B cell (primary cell): ENCODE measurements at places on chromosomes 2 and 18. TPM values are rescaled to one million over a fixed set of nuclear protein-coding genes. Genes with fewer than 3 reads are reported as not detected.
A peak's percentile ranks its signal among the peaks of the same experiment; 100 is the strongest.

ITM2C gene
- total RNA-seq: 36.9 and 37.4 TPM in 2 replicates

GRB14 gene
- total RNA-seq: not detected in 2 replicates

GRCh38 chr18:79528316-79528695, 132.6 kb downstream of the NFATC1 start:
- H3K4me1 ChIP-seq: peaks cover 20% of the 10 kb centered on the region
- no peak overlapping the region for H3K4me3 ChIP-seq
- H3K27ac ChIP-seq: no peak overlapping the region
- no peaks in the 10 kb centered on the region for H3K27me3 ChIP-seq
- H3K36me3 ChIP-seq: peaks cover 33% of the 10 kb centered on the region

DNA sequence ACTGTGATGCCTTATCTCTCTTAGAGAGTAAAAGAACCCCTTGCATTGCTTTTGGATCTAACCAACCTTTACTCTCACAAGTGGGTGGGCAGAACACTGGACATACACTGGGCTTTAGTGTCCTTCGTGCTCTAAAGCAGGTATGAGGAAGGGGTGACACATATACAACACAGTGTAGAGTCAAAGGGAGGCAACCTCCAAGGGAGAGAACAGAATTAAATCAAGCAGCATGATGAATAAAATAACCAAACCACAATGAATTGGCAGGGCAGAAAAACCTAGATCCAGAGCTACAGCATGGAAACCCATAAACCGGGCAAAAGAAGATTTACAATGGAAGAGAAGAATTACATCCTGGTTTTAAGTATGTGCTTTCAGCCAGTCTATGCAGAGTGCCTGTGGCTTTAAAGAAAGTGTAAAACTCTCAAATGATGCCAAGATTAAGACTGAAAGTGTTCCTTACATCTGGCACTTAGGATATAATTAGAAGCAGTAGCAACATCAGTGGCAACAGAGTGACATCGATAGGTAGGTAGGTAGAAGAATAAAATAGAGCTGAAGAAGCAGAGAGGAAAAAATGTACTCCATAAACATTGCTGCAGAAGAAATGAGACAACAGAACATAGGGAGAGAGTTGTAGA, 191.7 kb upstream of the ZC3H15 start:
- no peak for DNase-seq
- H3K4me3 ChIP-seq: no peak overlapping the region

DNA sequence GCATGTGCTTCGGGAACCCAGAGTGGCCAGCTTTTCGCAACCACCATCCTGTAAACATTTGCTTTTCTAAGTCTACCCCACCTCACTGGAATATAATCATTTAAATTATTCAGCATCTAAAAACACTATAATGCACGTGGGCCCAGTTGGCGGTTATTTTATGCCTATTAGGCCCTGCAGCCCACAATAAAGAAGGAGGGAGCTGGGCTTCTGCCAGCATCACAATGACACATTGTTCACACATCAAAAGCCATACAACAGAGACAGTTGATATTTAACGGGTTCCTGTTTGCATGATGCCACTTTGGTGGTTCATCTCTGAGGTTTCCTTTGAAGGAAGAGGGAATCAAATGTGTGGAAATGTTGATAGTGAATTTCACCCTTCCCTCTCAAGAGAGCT, 916.0 kb upstream of the CELF4 start:
- H3K4me3 ChIP-seq: no peak overlapping the region
- no peaks in the 10 kb centered on the region for H3K4me1 ChIP-seq
- no peak overlapping the region for H3K27ac ChIP-seq

TDRD15 gene
- total RNA-seq: 1.1 and 1.5 TPM in 2 replicates

DNA sequence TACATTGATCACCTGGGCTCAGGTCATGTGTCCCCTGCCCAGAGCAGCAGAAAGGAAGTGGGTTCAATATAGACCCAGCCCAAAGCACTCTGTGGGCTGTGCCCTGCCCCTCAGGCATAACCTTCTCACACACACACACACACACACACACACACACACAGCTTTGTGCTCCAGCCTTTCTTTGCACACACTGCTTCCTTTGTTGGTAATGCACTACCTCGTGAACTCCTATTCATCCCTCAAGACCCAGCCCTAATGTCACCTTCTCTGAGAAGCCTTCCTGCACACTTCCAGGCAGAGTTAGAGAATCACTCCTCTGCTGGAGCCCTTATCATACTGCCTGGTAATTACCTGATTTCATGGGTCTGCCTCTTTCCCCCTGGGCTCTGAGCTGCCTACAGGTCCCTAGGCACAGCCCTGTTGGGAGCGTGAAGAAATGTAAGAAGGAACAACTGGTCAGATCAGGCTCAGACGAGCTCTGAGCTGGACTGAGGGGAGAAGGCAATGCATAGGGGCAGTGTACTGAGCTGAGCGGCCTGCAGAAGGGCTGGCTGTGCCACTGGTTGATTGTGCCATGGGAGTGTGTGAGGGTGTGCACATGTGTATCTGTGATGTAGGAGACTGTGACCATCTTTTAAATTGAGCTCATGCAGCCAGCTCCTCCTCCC, 210.3 kb downstream of the GLI2 start:
- H3K4me1 ChIP-seq: no peaks in the 10 kb centered on the region
- H3K27me3 ChIP-seq: no peaks in the 10 kb centered on the region
- no peaks in the 10 kb centered on the region for H3K36me3 ChIP-seq
- no peak overlapping the region for H3K27ac ChIP-seq
- no peak for DNase-seq
- no peak overlapping the region for H3K4me3 ChIP-seq

DNA sequence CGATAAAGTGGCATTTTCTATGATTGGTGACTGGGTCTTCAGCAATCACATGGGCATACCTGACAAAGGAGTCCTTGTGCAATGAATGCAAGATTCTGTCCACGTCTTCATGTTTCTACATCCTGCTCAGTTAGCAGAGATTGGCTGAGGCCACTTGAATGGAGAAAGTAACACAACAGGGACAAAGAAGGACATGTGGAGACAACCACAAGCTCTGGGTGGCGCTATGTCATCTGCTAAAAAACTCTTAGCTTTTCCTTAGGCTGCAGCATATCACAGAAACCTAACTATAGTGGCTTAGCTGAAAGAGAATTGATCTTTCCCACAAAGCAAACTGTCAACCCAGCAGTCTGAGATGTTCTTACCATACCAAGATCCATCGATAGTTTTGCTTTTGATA, 1109.7 kb downstream of the SOCS6 start:
- no peak for DNase-seq
- no peak overlapping the region for H3K27ac ChIP-seq
- H3K4me3 ChIP-seq: no peak overlapping the region
- H3K36me3 ChIP-seq: no peaks in the 10 kb centered on the region

DNA sequence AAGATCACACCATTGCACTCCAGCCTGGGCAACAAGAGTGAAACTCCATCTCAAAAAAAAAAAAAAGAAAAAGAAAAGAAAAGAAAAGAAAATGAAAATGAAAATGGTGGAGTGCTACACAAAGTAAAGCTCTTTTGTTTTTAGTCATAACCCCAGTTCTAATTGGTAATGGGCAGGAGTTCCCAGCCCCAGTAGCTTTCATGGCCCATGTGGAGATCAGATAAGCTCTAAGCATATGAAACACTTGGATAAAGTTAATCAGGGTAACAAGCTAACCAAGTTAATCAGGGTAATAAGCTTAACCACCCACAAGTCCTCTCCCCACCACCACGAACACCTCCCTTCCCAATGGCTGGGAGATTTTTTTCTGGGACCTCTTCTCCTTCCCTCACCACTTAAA, 240.8 kb downstream of the BCL11A start:
- no peaks in the 10 kb centered on the region for H3K27me3 ChIP-seq
- H3K4me1 ChIP-seq: peaks cover 64% of the 10 kb centered on the region
- peak; percentile 42 for DNase-seq
- no peaks in the 10 kb centered on the region for H3K36me3 ChIP-seq
- H3K27ac ChIP-seq: peak overlapping the region; percentile 9
- no peak overlapping the region for H3K4me3 ChIP-seq

DNA sequence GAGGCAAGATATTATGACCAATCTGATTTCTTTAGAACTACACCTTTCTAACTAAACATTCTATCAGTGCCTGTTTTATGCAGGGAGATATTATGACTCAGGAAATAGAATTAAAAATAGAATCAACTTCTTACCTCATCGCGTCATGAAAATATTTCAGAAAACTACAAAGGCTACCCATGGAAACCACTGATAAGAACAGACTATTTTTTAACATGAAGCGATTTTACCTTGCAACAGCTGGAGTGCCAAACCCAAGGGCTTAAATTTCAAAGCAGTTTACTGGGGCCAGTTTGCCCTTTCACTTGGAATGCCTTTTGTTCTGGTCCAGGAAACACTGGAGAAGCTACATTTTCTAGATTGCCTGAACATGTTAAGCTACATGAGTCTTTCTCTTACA, 304.8 kb upstream of the CCDC68 start:
- no peak overlapping the region for H3K4me3 ChIP-seq
- DNase-seq: no peak
- no peak overlapping the region for H3K27ac ChIP-seq
- no peaks in the 10 kb centered on the region for H3K27me3 ChIP-seq
- peaks cover 65% of the 10 kb centered on the region for H3K36me3 ChIP-seq
- H3K4me1 ChIP-seq: peaks cover 52% of the 10 kb centered on the region

- H3K36me3 ChIP-seq: peaks cover 12% of the 10 kb centered on the region
- no peak overlapping the region for H3K4me3 ChIP-seq
- DNase-seq: peak; percentile 65
- no peak overlapping the region for H3K27ac ChIP-seq
- no peaks in the 10 kb centered on the region for H3K27me3 ChIP-seq
- peaks cover 53% of the 10 kb centered on the region for H3K4me1 ChIP-seq
These were observed 26.8 kb downstream of the SMAD7 start for GRCh38 chr18:48923746-48924629.

GRCh38 chr2:112055730-112056625, 909 bp downstream of the TMEM87B start:
- peaks cover 19% of the 10 kb centered on the region for H3K4me1 ChIP-seq
- H3K4me3 ChIP-seq: peak overlapping the region; percentile 47
- peak overlapping the region; percentile 80 for H3K27ac ChIP-seq
- peak; percentile 63 for DNase-seq

- H3K4me3 ChIP-seq: no peak overlapping the region
- no peaks in the 10 kb centered on the region for H3K27me3 ChIP-seq
- H3K27ac ChIP-seq: no peak overlapping the region
These were observed 13.7 kb upstream of the SAP130 start for GRCh38 chr2:128041561-128041960.

GRCh38 chr2:160409480-160409879, 84.1 kb downstream of the RBMS1 start:
- no peak for DNase-seq
- no peak overlapping the region for H3K27ac ChIP-seq
- no peaks in the 10 kb centered on the region for H3K36me3 ChIP-seq
- no peaks in the 10 kb centered on the region for H3K27me3 ChIP-seq
- H3K4me1 ChIP-seq: peaks cover 41% of the 10 kb centered on the region

ASPRV1 gene
- 0.68 and 1.1 TPM in 2 replicates for total RNA-seq

CCDC141 gene
- total RNA-seq: 42.1 and 47.5 TPM in 2 replicates

GRCh38 chr2:221389904-221390303, 182.2 kb downstream of the EPHA4 start:
- no peak overlapping the region for H3K27ac ChIP-seq
- H3K4me3 ChIP-seq: no peak overlapping the region
- no peaks in the 10 kb centered on the region for H3K4me1 ChIP-seq
- H3K27me3 ChIP-seq: no peaks in the 10 kb centered on the region

DNA sequence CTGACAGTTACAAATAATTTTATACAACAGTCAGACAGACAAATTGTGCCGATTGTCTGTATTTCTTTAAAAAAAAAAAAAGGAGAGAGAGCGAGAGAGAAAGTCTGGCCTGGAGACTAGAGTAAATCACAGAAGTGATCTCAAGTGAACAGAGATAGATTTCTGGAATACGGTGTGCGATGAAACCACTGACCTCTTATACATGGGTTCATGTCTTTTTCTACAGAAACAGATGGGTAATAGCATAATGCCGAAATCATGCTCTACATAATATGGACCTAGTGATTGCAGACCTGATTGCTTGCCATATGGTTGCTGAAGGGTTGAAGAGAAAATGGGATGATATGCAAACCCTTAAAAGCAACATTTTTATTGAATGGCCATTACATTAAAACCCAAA, 403.3 kb upstream of the FANCL start:
- H3K4me1 ChIP-seq: peaks cover 4% of the 10 kb centered on the region
- no peaks in the 10 kb centered on the region for H3K27me3 ChIP-seq
- no peak overlapping the region for H3K4me3 ChIP-seq
- H3K36me3 ChIP-seq: no peaks in the 10 kb centered on the region
- DNase-seq: no peak
- no peak overlapping the region for H3K27ac ChIP-seq

DNA sequence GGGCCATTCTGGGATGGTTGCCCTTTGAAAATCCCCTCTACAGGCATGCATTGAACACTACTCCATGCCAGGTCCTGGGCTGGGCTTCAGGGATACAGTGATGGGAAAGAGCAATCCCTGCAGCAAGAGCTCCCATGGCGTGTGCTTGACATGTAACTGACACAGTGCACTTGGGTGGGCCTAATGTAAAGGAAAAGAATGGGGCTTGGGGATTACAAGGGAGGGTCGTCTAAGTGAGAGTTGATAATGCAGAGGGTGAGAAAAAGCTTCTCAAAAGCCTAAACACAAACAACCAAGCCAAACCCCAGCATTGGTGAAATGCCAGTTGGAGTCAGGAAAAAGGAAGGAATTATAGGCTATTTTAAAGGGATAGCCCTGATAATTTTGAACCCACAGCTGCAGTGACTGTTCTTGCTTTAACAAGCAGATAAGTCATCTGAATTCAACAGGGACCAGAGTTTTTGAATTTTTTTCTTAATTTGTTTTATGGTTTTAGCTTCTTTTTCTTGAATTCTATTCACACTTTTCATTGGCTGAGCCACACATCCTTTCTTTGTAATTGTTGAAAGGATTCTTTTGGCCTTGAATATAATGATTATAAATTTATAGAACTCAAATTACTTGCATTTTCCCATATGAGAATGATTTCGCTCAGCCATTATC, 308.7 kb downstream of the LPIN1 start:
- no peaks in the 10 kb centered on the region for H3K27me3 ChIP-seq
- H3K4me1 ChIP-seq: peaks cover 67% of the 10 kb centered on the region
- H3K36me3 ChIP-seq: no peaks in the 10 kb centered on the region
- no peak overlapping the region for H3K4me3 ChIP-seq
- DNase-seq: no peak
- no peak overlapping the region for H3K27ac ChIP-seq

IFIH1 gene
- total RNA-seq: 54.8 and 59.7 TPM in 2 replicates

DNA sequence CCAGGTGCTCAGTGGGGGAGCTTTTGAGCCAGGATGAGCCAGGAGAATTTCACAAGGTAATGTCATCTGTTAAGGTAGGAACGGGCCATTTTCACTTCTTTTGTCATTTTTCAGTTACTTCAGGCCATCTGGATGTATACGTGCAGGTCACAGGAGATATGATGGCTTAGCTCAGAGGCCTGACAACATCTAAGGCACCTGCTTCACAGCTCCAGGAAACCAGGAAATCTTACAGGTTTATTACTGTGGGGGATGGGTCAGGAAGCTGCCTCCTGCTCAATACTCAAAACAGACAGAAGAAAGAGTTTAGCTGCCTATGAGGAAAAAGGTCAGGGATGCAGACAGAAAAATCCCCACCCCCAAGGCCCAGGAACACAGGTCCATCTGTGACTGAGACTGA, 364.3 kb upstream of the LRP1B start:
- no peaks in the 10 kb centered on the region for H3K27me3 ChIP-seq
- no peak for DNase-seq
- H3K36me3 ChIP-seq: no peaks in the 10 kb centered on the region
- H3K4me3 ChIP-seq: no peak overlapping the region
- no peaks in the 10 kb centered on the region for H3K4me1 ChIP-seq
- H3K27ac ChIP-seq: no peak overlapping the region
